Substantia nigra (tissue), 51 donors: ENCODE measurements at places on chromosomes 16 and 17.

DNA sequence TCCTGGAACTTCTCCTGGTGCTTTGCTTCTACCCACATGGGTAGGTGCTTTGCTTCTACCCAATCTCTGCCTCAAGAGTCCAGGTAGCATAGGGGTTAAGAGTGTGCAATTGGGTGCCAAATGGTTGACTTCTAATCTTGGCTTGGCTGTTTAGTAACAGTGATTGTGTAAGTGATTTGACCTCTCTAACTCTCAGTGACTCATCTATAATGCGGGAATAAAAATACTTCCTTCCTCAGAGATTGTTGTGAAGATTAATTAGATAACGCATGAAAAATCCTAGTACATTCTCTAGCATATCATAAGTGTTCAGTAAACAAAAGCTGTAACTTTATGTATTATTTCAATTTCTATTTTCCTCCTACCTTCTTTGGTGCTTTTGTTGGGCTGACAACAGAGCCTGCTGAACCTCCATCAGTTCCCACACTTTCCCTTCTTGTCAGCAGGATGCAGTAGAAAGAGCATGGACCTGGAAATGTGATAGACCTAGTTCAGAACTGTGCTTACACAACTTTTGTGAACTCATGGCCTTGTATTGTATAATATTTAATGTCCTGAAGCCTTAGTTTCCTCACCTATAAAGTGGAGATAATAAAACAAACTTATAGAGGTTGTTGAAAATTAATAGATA lies 72.9 kb upstream of the SMIM36 start:
- DNase-seq, result no peak

DNA sequence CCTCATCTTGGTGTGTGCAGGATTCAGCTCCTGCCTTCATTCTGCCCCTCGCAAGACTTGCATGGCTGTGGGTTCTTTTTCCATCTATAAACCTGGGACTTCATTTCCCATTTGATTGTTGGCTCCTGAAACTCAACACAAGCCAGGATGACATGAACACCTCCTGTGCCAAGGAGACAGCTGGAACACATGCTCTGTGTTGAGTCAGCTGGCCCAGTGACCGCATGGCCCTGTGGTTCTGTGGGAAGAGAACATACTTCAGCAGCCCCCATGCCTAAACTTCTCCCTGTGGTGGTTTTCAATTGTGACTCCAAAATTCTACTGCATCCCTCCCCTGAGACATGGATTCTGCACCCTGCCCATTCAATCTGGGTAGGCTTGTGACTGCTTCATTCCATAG lies 57.9 kb upstream of the FOXF1 start:
- DNase-seq, result no peak

- DNase-seq, result no peak
These were observed 114.5 kb downstream of the BANP start for GRCh38 chr16:88065747-88066142.

DNA sequence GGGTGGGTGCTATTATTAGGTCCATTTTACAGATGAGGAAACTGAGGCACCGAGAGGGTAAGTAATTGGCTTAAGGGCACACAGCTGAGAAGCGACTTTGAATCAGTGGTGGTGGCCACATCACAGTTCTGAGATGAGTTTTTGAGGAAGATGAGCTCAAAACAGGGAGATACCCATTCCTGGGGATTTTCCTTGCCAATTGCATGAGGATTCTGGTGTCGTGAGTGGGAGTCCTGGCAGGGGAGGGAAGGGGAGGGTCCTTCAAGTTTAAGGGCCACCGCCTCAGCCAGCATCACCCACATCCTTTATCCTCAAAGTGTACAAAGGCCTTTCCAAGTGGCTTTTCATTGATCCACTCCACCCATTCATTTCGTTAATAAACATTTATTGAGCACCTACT lies 45.3 kb downstream of the IL21R start:
- DNase-seq, result no peak

DNA sequence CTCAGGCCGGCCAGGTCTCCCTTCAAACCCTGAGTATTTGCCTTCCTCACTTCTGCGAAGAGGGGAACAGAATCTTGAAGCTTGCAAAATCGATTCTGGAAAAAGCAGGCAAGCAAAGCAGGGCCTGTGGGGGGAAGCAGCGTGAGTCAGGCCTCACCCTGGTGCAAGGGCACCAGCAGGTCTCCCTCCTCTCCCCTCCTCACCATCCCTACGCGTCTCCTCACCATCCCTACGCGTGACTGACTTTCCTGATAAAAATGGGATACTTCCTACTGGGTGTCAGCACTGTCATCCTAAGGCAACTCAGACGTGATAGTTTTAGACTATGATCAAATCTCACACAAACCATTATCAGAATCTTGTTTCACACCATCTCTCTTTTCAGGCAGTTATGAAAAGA lies 12.1 kb downstream of the CMTM3 start:
- no peak for DNase-seq

DNA sequence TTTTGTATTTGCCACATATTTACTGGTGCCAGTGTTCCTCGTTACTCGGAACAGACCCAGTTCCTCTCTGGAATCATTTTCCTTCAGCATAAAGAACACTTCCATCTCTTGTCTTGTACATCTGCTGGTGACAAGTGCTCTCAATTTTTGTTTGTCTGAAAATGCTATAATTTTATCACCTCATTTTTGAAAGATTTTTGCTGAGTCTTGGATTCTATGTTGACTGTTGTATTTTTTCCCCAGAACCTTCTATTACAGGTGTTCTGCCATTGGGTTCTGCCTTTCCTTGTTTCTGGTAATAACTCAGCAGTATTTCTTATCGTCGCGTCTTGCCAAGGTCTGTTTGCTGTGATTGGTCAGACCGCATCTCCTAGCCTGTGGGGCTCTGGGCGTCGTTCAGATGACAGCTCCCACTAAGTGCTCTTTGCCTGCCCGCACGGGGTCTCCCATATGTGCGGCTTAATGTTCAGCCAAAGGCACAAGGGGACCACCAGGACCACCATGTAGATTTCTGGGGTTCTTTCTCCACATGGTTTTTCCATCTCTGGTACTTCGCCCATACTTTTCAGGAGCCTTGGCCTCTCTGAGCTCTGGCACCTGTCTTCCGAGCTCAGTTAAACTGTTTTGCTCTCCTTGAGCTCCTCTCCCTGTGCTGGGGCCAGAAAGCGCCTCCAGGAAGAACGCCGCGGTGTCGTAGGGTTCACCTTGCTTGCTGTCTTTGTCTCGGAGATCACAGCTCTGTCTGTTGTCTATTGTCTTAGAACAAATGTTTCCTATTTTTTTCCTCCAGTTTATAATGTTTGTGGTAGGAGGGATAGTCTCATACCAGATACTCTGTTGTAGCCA lies 80.0 kb downstream of the METRNL start:
- DNase-seq, result no peak

GRCh38 chr17:8921147-8921546 lies 44.4 kb downstream of the PIK3R5 start:
- DNase-seq, result no peak

DNA sequence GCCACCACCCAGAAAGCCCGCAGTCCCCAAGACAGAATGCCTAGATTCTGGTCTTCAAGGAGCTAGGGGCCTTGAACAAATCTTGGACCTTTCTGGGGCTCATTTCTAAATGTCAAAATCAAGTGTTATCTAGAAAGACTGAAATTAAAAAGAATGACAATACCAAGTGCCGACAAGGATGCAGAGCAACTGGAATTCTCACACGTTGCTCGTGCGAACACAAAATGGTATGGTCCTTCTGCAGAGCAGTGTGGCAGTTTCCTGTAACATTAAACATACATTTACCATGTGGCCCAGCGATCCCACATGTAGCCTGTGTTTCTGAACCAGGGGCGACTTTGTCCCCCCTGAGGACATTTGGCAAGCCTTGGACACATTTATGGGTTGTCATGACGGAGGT lies 137.9 kb downstream of the GAS7 start:
- DNase-seq, result no peak

GRCh38 chr17:1764284-1764683 lies 2.4 kb downstream of the SERPINF1 start:
- no peak for DNase-seq

DNA sequence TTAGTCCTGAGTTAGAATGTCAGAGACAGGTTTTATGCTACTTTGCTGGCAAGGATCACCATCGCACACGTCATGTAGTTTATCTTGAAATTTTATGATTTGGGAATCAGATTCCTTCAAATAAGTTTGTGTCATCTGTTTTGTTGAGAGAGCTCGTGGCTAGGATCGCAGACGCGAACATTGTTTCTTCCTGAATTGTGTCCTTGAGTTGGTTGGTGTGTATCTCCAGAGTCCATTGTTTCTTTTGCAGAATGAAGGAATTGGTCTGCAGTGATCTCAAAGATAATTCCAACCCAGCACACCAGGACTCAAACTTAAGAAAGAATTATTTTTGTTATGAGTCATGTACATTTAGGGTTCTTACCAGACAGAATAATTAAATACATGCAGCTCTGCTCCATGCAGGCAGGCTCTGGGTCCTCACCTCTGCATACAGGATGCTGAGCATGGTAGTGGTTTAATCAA lies 51.6 kb downstream of the PRKCA start:
- DNase-seq, result no peak

GRCh38 chr17:64575431-64575830 lies 68.7 kb downstream of the CEP95 start:
- no peak for DNase-seq

GRCh38 chr16:88382491-88383400 lies at the start of gene ZNF469:
ZNF469 (plus strand) TSS chr16:88382959; CDS start chr16:88427471, 44,512 bp downstream.
- DNase-seq, result no peak

DNA sequence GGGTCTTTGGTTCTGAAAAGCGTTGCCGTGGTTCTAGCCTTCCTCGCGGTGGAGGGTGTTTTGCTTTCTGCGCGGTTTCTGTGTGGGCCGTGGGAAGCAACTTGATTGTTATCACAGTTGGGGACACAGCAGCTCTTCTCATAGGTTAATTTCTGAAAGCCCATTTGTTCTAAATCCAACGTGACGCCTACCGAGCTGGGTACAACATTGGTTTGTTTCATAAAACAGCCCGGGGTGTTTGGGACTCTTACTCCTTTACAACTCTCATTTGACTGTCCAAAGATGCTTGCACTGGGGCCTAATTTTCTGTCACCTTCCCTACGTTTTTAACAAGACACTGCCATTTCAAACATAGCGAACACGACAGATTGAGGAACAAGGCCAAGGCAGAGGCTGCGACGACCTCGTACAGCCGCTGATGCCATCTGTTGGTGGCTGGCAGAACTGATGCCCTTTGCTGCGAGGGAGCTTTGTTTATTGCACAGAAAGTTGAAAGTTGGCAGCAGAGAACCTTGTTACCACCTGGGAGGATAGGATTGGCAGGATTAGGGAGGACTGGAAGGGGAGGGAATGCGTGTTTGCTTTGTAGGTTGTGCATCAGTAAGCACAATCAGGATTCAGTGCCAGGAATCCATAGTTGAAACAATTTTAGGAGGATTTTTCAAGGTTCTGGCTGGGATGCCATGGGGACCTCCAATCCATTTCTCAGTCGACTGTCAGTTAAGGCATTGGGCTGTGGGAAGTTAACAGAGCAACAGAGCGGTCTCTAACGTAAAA lies 98.3 kb downstream of the PITPNC1 start:
- DNase-seq, result peak; percentile 83

- no peak for DNase-seq
These were observed 38.3 kb upstream of the AKTIP start for GRCh38 chr16:53541326-53541725.

DNA sequence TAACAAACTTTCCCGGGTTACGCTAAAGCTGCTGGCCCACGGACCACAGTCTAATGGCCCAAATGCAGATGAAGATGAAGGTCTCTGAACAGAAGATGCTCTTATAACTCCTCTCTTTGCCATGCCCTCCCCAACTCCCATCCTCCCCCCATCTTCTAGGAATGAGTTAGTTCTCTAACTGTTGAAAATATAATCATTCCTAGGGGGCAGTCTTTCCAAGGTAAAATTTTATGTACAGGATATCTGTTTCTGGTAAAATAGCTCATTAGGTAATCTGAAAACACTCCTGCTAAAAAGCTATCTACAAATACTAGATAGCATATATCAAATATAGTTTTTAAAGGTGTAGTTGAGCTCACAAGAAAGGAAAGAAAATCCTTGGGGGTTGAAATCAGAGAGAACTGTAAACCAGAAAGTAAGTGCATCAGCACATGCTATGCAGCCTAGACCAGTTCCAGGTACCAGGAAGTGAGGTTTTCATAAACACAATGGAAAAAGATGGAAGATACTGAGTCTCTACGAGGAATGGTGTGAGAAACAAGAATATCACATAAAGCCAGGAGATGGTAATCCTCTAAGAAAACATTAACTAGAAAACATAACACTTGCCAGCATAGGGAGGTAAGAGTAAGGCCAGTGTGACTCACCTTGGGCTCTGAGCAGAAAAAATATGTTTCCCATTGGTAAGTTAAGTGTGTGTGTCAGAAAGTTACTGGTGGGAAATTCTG lies 38.1 kb downstream of the CMC2 start:
- DNase-seq, result no peak

DNA sequence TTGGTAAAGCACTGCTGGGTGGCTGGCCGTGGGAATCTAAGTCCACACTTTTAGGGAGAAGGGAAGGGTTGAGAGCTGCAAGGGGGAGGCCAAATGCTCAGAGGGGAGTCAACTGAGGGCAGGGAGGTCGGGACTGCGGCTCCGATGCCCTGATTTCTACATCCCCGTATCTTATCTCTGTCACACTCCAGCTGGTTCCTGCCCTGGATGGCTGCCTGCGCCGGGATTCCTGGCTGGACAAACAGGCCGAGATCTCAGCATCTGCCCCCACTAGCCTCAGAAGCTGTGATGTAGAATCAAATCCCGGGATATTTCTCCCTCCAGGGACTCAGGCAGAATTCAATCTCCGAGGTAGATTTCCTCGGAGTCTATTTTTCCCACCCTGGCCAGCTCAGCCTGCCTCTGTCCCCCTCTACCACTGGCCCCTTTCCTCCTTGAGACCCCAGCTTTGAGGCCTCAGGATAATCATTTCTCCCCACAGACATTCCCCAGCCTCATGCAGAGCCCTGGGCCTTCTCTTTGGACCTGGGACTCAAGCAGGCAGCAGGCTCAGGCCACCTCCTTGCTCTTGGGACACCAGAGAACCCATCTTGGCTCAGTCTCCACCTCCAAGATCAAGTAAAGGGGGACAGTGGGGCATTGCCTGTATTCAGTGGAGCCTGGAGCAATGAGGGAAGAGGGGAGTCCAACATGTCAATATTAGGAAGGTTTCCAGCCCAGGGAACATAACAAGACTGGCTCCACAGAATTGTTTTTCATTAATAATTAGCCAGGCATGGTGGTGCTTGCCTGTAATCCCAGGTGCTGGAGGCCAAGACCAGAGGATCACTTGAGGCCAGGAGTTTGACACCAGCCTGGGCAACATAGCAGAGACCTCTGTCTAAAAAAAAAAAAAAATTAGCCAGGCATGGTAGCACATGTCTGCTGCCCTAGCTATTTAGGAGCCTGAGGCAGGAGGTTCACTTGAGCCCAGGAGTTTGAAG lies 1.8 kb downstream of the SHBG start:
- DNase-seq, result no peak

GRCh38 chr16:73483934-73484711 lies 436.2 kb upstream of the ZFHX3 start:
- DNase-seq, result no peak

- DNase-seq, result no peak
These were observed 27.4 kb downstream of the RAB11FIP4 start for GRCh38 chr17:31418773-31419350.

DNA sequence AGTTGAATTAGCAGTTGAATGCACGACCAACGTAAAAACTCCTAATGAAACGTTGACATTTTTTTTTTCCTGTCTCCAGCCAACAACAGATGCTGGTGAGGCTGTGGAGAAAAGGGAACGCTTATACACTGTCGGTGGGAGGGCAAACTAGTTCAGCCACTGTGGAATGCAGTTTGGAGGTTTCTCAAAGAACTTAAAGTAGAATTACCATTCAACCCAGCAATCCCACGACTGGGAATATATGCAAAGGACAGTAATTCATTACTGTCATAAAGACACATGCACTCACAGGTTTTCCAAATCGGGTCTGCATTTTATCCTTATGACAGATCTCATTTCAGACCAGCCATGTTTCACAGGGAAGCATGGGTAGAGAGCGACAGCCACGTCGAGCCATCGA lies 3.5 kb upstream of the WFDC1 start:
- no peak for DNase-seq
